H7 (cell line): ENCODE measurements at places on chromosomes 4 and X. TPM values are rescaled to one million over a fixed set of nuclear protein-coding genes. Genes with fewer than 3 reads are reported as not detected.

The KDR gene
- 29.7 and 50.6 TPM in 2 replicates for total RNA-seq

The ABLIM2 gene
- total RNA-seq: 1.6 and 1.9 TPM in 2 replicates

The ARHGAP6 gene
- total RNA-seq: 1.7 and 2.0 TPM in 2 replicates

The AADAT gene
- total RNA-seq: 22.4 and 28.3 TPM in 2 replicates

The PRDM8 gene
- total RNA-seq: 0.07 TPM in 1 of 2 replicates, not detected in the other

The FRG2 gene
- 0.18 TPM in 1 of 2 replicates, not detected in the other for total RNA-seq

The GAGE12F gene
- not detected in 2 replicates for total RNA-seq

The CENPU gene
- total RNA-seq: 74.8 and 104 TPM in 2 replicates

The PRR32 gene
- total RNA-seq: not detected in 2 replicates

The VSIG1 gene
- total RNA-seq: 3.0 and 4.1 TPM in 2 replicates

The USP26 gene
- total RNA-seq: not detected in 2 replicates

The P2RY8 gene
- 0.03 and 0.15 TPM in 2 replicates for total RNA-seq

The DNAAF6 gene
- not detected in 2 replicates for total RNA-seq

The VCX2 gene
- not detected in 2 replicates for total RNA-seq

The GYPE gene
- total RNA-seq: not detected in 2 replicates

The SUV39H1 gene
- 19.6 and 20.4 TPM in 2 replicates for total RNA-seq

The CT45A3 gene
- not detected in 2 replicates for total RNA-seq

The ARMCX1 gene
- total RNA-seq: 27.0 and 33.0 TPM in 2 replicates

The RHOXF2B gene
- total RNA-seq: not detected in 2 replicates

The PDCL2 gene
- total RNA-seq: not detected in 2 replicates

The SMIM14 gene
- total RNA-seq: 30.3 and 60.0 TPM in 2 replicates
